ENCODE measurements at places on chromosomes 4 and X.

- no peak for DNase-seq
Observed at GRCh38 chr4:105596684-105597083, 44.3 kb downstream of the ARHGEF38 start.

DNA sequence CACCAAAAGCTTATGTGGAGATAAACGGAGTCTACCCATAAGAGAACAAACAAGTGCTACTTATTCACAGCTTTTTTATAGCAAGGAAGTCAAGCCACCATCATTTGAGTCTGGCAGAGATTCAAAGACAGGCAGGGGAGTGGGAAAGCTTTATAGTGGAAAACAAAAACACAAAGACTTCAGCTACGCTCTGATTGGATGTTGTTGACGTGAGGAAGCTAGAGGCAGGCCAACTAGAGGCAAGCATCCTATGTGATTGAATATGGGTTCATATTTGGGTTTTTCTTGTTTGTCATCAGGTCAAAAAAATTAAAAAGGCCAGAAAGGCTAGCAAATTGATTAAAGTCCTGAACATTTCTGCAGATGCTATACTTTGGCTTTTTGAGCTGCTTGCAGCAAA is 719 bp upstream of the TCEAL4 start:
- no peak for DNase-seq

DNA sequence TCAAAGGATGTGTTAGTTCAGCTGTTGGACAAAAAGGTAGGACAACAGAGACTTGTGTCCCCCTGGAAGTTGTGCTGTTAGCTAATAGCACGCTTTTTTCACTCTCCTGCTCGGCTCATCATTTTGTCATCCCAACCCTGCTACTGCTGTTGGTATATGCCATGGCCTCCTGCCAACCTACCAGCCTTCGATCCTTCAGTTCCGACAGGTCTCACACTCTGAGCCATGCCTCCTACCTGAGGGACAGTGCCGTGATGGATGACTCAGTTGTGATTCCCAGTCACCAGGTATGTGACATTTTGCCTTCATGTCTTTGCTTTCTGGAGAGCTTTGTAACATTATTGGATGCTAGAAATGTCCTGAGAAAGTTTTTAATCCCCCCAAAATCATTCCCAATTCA is 268.1 kb downstream of the ANK2 start:
- no peak for DNase-seq

DNA sequence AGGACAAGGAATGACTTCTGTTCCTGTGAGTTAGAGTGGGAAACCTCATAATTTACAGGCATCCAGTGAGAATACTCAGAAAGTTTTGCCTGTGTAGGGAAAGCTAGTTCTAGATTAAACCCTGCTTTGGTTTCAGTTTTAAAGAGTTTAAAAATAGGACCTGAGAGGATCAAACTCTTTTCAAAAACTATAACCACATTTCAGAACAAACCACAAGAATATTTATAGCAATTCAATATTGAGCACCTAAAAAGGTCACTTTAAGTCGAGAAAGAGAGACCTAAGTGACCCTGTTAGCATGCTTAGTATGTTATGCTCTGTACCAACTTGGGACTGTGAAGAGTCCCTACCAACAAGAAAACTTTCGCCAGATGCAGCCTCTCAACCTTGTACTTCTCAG is 17.4 kb upstream of the PWWP3B start:
- DNase-seq = no peak

DNA sequence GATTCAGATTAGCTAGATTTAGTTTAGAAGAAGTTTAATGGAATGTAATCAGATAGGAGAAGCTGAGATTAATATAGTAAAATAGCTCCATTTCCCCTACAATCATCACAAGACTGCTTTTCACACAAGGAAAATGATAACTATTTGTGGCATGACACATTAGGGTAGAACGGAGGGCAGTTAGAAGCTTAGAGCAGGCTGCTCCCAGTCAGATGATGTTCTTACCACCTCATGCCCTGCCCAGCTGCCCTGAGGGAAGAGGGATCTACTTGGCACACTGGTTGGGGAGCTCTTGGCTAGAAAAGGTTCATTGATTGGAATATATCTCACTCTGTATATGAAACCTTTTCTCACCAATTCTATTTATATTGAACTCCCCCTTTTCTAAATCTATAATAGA is 180.7 kb upstream of the IL15 start:
- no peak for DNase-seq

DNA sequence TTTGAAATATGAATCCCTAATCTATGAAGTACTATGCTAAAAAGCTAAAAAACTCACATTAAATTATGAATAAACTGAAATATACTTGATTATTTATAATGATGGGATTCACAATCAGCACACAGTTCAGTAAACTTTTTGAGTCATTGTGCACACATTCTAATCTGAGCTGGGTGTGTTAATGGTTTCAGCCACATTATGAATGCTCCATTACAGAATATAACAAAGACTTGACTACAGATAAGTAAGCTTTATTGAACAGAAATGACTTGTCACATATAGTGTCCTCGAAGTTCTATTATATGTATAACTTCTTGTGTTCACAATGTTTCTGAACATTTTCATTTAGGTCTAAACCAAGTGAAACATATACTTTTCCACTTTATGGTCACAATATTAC is 1649.9 kb upstream of the IGFBP7 start:
- no peak for DNase-seq

DNA sequence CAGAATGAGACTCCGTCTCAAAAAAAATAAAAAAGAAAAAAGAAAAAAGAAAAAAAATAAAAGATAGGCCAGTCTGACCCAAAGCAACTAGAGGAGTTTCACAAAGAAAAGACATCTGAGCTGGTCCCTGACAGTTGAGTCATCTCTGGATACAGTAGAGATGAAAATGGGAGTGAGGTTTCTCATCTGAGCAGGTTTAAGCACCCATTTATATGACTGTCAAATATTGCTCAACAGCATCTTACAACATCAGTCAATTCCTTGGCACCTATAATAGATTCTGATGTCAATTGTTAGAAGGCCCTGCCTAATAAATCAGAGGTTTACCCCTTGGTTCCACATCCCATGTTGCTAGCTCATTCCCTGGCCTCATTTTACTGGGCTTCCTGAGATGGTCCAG is 490.5 kb downstream of the MAGEE1 start:
- DNase-seq = no peak

DNA sequence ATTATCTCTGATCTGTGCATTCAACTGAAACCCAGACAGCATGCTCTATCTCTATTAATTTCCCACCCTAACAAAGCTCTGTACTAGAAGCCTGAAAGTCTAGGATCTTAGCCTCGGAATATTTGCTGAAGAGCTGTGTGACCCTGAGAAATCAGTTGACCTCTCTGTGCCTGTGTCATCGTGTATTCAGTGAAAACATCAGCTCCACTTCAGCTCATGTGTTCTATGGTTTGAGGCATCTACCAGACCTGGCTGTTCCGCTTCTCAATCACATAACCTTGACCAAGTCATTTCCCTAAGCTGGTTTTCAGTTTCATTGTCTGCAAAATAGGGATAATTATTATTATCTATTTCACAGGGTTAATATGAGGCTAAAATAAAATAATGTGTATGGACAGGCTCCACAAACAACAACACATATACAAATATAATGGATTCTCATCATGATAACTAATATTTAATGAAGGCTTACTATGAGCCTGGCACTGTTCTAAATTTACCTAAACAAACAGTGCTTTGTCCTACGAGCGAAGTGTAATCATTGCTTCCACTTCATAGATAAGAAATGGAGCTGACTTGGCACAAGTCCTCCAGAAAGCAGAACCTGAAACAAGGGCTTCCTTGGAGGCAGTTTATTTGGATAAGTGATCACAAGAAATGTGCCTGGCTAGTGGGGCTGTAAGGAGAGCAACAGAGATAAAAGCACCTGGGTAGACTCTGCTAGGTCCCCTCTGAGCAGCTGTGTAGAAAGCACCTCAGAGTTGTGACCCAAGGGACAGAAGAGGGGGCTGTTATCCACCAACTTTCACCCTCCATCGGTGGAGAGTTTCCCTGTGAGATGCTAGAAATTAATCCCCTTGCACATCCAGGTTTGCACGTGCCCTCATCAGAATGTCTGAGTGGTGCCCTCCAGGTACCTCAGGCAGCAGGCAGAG is 356.9 kb downstream of the RAB28 start:
- DNase-seq = no peak

DNA sequence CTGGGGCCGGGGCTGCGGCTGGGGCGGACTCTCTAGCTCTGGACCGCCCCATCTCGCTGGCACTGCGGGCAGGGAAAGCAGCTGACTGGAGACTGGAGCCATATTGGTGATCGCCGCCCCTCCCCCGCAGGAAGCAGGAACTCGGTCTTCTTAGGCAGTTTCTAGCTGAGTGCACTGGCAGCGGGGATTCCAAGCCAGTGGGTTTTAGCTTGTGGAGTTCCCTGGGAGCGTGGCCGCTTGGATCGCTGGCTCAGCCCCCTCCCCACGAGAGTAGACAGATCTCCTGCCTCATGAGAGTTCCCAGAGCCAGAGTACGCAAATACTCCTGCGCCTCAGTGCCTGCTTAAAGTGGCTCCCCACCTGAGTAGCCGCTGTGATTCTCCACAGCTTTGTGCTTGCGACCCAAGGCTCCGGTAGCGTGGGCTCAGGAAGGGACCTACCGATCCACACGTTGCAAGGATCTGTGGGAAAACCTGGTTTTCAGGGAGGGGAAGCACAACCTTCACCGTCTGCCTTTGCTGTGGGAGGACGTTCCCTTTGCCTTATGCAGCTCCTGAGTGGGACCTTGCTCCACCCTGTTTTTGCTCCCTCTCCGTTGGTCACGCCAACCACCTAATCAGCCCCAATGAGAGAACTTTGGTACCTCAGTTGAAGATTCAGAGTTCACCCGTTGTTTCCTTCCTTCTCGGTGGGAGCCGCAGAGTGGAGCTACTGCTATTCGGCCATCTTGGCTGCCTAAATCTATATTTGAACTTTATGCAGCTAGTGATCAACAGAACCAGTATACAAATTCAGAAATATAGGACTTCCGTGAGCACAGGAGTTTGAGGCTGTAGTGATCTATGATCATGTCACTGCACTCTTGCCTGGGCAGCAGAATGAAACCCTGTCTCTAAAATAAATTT is 803.9 kb upstream of the PCDH10 start:
- DNase-seq = no peak

GRCh38 chr4:127506283-127506682 is 126.5 kb upstream of the INTU start:
- no peak for DNase-seq

- DNase-seq = no peak
Observed at GRCh38 chr4:85901500-85901899, 426.6 kb downstream of the ARHGAP24 start.

- DNase-seq = no peak
Observed at GRCh38 chr4:53942712-53943111, 121.7 kb downstream of the CHIC2 start.

GRCh38 chr4:168717847-168718246 is 221.0 kb downstream of the PALLD start:
- DNase-seq = no peak

DNA sequence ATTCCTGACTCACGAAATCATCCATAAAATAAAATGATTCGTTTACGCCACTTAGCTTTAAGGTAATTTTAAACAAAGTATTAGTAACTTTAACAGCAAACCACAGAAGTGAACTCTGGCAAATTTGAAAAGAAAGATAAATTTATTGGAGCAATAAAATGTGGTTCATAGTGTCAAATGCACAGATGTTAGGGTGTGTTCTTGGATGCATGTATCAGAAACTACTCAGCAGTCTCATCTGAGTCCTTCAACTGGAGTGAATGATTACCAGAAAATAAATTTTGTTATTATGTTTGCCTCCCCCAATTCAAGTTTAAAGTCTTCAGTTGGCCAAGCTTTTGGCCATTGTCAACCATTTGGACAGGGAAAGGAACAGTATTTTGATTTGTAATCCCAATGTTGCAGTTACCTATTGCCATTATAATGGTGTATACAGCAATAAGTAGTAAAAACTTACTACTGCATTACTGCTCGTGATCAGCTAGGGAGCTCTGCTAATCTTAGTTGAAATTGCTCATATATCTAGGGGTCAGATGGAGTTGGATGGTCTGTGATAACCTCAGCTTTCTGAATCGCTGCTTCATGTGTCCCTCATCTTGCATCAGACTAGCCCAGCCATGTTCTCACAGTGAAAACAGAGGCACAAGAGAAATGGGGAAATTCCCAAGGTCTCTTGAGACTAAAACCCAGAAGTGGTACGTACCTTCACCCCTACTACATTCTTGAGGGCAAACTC is 254.6 kb upstream of the KCNIP4 start:
- no peak for DNase-seq

GRCh38 chr4:129364747-129365452 is 268.9 kb downstream of the C4orf33 start:
- no peak for DNase-seq

- peak; percentile 58 for DNase-seq
Observed at GRCh38 chr4:1628892-1629698, 55.0 kb downstream of the FAM53A start.

- no peak for DNase-seq
Observed at GRCh38 chr4:58453956-58454355, 1343.8 kb upstream of the IGFBP7 start.

DNA sequence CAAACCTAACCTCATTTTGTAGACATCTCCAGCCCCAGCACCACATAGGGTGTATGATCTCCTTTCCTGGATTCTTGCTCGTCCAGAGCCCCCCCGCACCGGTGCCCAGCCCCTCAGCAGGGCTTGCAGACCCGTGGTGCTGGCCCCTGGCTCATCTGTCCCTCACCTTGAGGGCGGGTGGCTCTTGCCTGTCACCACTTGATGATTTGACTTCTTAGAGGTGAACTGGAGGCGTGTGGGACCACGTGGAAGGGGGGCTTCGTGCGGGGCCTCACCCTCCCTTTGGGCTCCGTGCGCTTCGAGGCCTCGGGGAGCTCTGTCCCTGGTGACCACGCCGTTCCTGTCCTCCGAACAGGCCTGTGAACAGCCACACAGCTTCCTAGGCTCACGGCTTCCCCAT is 15.5 kb downstream of the UVSSA start:
- no peak for DNase-seq

GRCh38 chrX:22950269-22951266 is 49.2 kb upstream of the DDX53 start:
- no peak for DNase-seq

- no peak for DNase-seq
Observed at GRCh38 chrX:39941332-39941920, 156.3 kb downstream of the BCOR start.

GRCh38 chr4:138076561-138076960 is 165.6 kb downstream of the SLC7A11 start:
- DNase-seq = no peak

GRCh38 chr4:73419106-73420038 is 15.3 kb downstream of the ALB start:
- no peak for DNase-seq

DNA sequence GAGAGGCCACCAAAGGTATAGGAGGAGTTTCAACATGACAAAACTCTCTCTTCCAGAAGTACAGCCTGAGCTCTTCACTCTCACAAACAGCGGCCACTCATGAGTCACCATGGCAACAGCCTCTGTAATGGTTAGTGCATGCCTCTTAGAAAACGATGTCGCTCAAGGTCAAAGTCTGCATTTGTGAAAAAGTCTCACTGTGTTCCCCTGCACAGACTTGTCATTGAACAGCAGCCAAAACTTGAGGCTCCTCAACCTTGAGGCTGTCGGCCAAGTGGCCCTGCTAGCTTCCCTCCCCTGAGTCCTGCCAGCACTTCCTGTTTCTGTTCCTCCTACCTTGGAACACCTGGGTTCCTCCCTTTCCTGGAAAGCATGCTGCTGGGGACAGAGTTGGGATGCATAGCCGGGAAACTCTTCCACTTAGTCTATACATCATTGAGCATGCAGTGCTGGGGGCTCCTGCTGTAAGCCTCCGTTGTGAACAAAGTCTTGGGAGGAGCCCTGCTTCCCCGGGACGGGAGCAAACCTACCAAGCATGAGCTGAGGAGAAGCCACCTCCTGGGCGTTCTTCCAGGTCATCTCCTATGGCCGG is 66.6 kb downstream of the ING2 start:
- peak; percentile 54 for DNase-seq

GRCh38 chrX:11540532-11541377 is 125.0 kb downstream of the ARHGAP6 start:
- DNase-seq = no peak

Data from Caco-2 (cell line).